HuH-7.5 (cell line): ENCODE measurements at places on chromosomes 16 and 17.
A peak's percentile ranks its signal among the peaks of the same experiment; 100 is the strongest.

GRCh38 chr16:56848029-56848936, 16.7 kb upstream of the SLC12A3 start:
- no peak for DNase-seq

- DNase-seq, result no peak
Measured at GRCh38 chr17:16486373-16487250, 5.4 kb downstream of the LRRC75A start.

- DNase-seq, result no peak
Measured at GRCh38 chr16:54933281-54934011, 2.8 kb downstream of the IRX5 start.

DNA sequence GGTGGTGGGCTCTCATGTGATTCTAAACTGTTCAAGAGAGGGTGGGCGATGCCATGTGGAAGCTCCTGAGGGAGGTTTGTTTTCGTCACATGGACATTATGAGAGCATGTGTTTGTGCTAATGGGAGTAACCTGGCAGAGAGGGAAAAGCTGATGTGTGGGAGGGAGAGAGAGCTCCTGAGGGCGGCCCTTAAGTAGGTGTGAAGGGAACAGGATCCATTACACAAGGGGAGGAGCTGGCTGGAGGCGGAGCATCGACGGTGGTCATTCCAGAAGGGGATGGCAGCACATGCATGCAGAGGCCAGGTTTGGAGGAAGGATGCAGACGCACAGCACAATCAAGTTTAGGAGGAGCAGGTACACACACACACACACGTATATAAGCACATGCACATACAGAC, 197.5 kb downstream of the RPTOR start:
- DNase-seq, result no peak

GRCh38 chr17:77470800-77471733, 330.3 kb downstream of the SEC14L1 start:
- no peak for DNase-seq

- DNase-seq, result no peak
Measured at GRCh38 chr17:75706042-75706728, 15.1 kb upstream of the ITGB4 start.

GRCh38 chr17:38877130-38877851, 7.4 kb downstream of the LASP1 start:
- DNase-seq, result no peak

DNA sequence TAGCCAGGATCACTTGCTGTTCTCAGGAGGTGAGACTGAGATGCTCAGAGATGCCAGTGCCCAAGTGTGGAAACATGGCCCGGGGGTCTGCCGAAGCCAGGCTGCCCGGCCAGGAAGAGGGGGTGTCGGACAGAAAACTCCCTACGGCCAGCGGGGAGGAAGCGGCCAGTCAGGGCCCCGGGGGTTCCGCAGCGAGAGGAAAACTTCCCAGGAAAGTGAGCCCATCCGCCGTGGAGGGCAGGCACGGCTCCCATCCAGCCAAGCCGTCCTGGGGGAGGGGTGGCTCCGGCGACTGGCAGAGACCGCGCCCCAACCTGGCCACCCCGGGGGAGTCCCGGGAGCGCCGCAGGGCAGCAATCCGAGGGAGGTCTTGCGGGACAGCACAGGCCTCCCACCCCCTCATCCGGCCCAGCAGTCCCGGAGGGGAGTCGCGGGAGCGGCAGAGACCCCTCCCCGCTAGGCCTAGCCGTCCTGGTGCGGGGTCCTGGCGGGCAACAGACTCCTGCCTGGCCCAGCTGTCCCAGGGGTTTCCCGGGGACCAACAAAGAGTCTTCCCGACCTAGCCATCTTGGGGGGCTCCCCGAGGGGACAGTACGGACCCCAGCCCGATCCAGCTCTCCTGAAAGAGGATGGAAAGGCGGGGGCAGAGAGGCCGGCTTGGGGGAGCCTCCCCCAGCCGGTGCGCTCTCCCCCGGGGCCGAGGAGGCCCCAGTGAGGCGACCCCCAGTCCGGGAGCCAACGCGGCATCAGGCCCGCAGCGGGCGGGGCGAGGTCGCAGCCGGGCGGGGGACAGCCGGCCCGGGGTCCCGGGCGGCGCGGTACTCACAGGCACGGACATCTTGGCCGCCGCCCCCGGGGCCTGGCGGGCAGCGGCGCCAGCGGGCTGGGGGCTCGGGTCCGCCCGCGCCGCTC, 13.8 kb upstream of the BCAR1 start:
- DNase-seq, result no peak

- no peak for DNase-seq
Measured at GRCh38 chr17:63519116-63519881, 3.9 kb upstream of the KCNH6 start.

GRCh38 chr17:2989855-2990254, 73.6 kb downstream of the OR1D5 start:
- DNase-seq, result no peak

- no peak for DNase-seq
Measured at GRCh38 chr16:84741340-84741830, 41.6 kb downstream of the USP10 start.

DNA sequence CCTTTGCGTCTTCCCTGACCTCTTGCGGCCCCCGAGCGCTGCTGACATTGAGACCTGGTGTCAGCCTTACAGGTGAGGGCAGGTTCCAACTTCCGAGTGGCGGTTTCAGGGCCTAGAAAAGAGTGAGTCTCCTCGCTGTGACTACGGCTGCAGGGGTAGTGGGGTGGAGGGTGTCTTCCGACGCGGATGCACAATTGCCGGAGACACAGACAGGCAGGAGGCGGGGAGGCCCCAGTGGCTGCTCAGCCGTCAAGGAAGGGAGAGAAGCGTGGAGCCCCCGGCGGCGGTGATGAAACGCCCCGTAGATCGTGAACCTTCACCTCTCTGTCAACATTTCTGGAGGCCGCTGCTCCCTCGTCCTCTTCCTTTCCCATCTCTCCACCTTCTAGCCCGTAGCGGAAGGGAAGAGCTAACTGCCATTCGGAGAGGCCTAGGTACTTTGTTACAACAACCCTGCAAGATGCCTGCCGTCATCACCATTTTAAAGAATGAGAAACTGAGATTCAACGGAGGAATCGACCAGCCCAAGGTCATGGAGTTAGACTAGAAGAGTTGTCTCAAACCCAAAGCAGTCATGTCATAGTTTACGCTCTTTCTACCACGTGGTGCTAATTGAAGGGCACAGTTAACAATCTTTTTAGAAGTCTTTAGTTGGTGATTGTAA, 485 bp downstream of the DNAJA3 start:
- DNase-seq, result peak; percentile 56

DNA sequence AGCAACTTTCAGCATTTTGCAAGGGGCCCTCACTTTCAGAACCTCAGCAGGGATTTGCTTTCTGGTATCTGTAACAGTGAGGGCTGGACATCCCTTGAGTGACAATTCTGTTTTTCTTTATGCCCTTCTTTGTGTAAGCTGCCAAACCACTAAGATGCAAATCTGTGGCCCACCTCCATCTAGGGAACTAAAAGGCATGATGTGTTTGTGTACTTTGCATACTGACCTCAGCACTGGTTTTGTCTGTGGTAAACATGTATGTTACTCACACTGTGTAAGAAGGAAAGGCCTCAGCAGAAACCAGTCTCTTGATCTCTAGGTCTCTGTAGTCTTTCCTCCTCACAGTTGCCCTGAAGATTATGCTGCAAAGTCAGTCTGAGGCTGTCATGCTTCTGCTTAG, 396.6 kb upstream of the DYNLRB2 start:
- no peak for DNase-seq

DNA sequence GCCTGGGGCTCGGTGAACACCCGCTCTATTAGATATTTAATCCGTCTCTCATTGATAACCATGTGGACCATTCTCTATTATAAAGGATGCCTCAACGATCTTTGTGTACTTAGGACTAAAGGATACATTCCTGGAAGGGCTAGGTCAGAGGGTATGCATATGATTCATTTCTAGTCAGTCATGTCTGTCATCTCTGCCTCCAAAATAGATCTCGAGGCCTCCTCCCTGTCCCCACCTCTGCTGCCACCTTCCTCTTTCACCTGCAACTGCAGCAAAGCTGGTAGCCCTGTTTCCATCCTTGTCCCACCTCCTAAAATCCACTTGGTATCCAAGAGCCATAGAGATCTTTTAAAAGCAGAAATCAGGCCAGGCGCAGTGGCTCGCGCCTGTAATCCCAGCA, 121.5 kb downstream of the KATNIP start:
- no peak for DNase-seq

DNA sequence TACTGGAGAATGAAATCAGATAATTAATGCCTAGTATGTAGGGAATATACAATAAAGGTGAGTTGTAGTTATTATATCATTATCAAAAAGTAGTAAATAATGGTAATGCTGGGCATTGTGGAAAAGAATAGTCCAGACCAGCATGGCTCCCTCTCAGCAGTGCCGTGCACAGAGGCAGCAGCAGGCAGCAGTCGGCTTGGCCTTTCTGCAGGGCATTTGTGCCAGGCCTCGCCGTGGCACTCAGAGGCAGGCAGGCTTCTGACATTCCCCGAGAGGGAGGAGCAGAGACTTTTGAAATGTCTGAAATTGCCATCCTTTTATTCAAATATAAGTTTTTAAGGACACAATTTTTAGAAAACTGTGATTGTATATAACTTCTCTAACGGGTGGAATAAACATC, 15.0 kb downstream of the KIAA0513 start:
- DNase-seq, result no peak

GRCh38 chr17:82489117-82489516, 30.4 kb upstream of the FOXK2 start:
- no peak for DNase-seq

DNA sequence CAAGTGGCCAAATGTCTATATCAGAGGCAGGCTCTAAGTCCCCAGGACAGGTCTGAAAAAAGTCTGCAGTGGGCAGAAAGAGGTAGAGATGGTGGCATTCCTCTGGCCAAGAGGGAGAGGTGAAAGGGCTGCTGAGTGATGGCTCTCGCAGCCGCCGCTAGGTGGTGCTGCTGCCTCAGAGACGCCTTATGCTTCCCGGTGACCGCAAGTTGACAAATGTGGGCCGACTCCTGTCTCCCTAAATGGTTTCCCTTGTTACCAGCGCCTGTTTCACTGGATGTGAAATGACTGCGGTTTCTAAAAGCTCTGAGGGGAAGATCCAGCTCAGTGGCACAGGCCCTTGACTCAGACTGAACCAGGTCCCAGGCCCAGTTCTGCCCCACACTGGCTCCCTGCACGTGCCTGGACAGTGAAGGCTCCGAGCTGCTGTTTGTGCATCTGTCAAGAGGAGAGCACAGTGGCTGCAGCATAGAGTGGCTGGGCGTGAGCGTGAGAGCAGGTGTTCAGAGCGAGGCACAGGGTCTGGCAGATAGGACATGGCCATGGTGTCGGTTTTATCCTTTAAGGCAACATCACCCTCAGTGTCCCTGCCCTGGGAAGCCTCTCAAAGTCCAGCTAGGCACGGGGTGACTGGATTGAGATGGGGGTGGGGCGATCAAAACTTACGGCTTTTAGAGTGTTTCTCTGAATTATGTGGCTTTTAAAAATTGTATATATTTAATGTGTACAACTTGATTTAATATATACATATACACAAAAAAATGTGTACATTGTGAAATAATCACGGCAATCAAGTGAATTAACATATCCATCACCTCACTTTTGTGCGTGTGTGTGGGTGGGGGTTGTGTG, 19.9 kb downstream of the CLEC16A start:
- peak; percentile 63 for DNase-seq

DNA sequence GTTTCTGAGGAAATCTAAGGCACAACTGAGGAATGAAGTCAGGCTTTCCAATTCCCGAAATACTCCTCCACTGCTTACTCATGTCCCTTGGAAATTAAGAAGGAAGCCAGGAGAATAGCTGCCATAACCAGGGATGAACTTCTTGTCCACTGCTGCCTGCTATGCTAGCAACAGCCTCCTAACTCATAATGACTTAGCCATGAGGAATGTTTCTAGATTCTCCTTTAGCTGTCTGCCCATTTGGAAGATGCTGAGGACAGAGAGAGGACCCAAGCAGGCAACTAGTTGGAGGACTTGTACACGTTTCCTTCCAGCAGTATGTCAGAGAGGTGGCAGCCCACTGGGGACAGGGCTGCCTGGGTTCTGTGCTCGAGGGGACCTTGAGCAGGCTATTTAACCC, 939 bp upstream of the CCL2 start:
- no peak for DNase-seq

- DNase-seq, result no peak
Measured at GRCh38 chr17:36812762-36813161, 124.5 kb upstream of the LHX1 start.

GRCh38 chr17:51617986-51618385, 357.6 kb downstream of the UTP18 start:
- no peak for DNase-seq

- no peak for DNase-seq
Measured at GRCh38 chr17:73545109-73546032, 98.9 kb downstream of the SDK2 start.

- no peak for DNase-seq
Measured at GRCh38 chr17:545156-545555, 169.5 kb downstream of the VPS53 start.

DNA sequence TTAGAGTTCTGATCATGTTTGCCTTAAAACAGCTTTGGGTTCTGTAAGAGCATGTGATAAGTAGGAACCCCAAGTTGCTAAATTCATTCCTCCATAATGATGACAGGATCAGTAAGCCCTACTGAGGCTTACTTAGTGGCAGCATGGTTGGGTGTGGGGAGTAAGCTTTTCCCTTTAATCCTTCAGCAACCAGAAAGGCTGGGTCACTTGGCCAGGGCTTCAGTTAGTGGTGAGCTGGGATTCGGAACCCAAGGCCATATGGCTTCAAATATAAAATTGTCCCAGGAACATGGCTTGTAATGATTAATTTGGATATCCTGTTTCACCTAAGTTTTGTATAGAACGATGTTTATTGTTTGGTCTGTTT, 850 bp downstream of the GINS3 start:
- DNase-seq, result peak; percentile 19

GRCh38 chr17:78884148-78884825, 18.7 kb downstream of the CEP295NL start:
- no peak for DNase-seq

DNA sequence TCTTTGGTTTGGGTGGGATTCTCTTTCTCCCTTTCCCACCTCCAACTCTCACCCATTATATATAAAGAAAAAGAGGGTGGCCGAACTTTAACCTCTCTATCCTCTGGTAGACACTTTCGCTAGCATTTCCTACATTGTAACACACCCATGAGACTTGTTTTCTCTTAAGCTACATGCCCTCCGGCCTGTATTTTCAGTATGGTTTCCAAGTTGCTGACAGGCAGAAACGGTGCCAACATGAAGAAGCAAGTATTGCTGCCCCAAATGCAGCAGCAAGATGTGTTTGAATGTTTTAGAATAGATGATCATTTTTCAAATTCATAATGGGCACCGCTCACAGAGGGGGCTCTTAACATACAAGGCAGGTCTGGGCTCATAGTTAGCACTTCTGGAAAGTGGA, 18.7 kb upstream of the CYB5B start:
- no peak for DNase-seq
